Stimulated activated CD4-positive, alpha-beta T cell treated with anti-CD3 and anti-CD28 coated beads, Interleukin-12 subunit alpha, Interleukin-12 subunit beta, amount 100 ng/mL, for 48 hours (primary cell): ENCODE measurements at places on chromosomes 5 and 9.

- no peak for DNase-seq
Measured at GRCh38 chr9:98750364-98751060, 41.8 kb upstream of the GABBR2 start.

DNA sequence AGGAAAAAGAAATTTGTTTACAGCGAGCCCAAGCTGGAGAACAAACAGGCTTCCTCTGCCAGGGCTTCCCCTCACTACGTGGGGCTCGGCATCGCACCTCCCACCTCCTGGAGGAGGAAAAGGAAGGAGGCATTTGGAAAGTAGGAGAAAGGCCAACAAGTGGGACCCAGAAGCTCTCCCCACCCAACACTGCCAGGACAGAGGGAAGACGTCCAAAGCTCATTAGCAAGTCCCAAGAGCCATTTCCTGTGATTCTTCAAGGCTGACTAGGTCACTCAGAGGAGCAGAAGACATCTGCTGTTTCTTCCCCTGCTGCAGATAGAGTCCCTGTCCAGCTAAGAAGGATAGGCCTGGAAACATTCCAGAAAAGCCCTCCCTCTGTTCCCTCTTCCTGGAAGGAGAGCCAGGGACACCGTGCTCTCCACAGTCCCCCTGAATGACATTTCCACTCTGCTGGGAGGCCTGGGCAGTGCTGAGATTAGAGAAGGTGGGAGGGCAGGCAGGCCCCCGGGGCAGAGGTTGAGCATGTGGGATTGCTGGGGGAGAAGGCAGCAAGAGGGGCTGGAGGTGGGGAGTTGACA is 57.0 kb upstream of the NEURL1B start:
- no peak for DNase-seq

DNA sequence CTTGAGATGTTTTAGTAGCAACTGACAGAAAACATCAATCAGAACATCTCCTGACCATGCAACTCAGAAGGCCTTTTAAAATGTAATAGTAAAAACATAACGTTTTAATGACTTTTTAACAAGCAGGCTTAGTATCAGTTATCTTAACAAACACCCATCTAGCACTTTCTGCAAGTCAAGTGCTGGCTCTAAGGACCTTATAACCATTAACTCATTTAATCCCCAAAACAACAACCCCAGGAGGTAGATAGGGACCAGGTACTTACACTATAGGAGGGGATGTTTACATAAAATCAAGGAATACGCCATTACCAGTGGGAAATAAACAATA is 41.8 kb downstream of the ROR2 start:
- no peak for DNase-seq

DNA sequence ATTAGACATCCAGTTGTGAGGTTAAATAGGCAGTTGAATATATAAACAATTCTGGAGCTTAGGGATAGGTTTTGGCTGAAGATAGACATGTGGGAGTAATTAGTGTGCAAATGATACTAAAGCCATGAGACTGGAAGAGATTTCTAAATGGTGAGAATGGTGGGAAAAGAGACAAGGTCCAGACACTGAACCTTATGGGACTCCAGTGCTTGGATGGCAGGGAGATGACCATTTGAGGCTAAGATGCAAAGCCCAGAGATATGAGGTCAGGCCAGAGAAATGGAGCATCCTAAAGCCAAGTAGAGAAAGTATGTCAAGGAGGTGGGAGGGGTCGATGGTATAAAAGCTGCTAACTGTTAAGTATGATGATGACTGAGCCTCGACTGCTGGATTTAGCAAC is 115.6 kb downstream of the SEMA5A start:
- DNase-seq = no peak

- no peak for DNase-seq
Measured at GRCh38 chr5:174166231-174167079, 120.9 kb downstream of the NSG2 start.

GRCh38 chr9:127898433-127899127 is 823 bp downstream of the ST6GALNAC6 start:
- DNase-seq = no peak

GRCh38 chr9:137269231-137269772 is 8.2 kb upstream of the TOR4A start:
- DNase-seq = no peak

- no peak for DNase-seq
Measured at GRCh38 chr5:36870399-36871040, 6.0 kb upstream of the NIPBL start.

DNA sequence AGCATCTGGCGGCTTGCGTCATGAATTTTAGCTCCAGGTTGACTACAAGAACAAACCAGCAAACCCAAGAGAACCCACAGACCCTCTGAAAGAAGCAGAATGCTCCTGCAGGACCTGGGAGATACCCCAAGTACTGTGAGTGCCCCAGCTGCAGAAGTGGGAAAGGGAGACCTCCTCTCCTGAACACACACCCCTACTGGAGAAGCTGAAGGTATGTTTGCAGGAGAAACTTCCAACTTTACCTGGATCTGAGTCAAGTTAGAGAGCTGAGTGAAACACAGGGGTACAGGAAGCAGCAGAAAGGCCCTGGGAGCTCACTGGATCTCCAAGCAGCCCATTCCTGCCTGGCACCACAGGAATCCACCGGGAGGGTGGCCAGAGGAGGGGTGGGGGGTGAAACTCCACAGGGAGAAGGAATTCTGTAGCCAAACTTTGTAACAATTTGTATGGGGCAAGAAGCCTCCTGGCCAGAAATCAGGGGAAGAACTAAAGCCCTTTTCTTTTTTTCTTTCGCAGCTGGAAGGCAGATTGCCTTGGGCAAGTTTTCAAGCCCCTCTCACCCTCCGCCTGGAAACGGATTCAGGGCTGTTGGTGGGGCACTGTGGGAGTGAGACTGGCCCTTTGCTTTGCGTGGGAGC is 576.2 kb downstream of the BNC2 start:
- no peak for DNase-seq

- DNase-seq = no peak
Measured at GRCh38 chr9:69806627-69807026, 14.0 kb upstream of the CFAP95 start.

- no peak for DNase-seq
Measured at GRCh38 chr9:69192214-69192613, 18.1 kb downstream of the TJP2 start.

GRCh38 chr5:157596487-157596886 is 20.9 kb upstream of the ADAM19 start:
- DNase-seq = no peak

- no peak for DNase-seq
Measured at GRCh38 chr5:123790226-123790625, 278.2 kb downstream of the CSNK1G3 start.

DNA sequence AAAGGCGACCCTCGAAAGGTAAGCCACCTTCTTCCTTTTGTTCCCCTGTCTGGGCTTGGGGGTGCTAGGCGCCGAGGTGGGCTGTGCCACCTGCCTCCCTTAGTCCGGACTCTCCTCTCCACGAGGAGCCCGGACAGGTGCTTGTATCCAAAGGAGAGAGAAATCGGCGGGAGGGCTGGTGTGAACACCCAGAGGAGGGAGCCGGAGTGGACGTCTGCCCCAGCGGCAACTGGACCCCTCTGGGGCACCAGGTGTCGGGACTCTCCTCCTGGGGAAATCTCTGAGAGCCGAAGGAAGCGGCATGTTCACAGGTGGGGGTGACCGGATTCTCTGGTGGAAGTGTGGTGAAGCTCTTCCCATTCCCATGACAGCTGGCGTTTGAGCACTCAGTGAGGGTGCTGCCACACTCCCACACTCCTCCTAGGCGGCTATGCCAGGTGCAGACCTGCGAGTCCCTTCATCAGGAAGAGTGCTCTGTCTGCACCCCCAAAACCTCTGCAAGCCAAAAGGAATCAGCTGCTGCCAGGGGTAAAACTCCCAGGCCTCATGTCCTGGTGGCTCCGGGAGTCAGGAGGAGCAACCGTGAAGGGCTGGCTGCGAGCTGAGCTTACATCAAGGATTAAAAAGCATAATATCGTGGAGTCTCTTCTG is 921 bp downstream of the KCNIP1 start:
- DNase-seq = no peak

DNA sequence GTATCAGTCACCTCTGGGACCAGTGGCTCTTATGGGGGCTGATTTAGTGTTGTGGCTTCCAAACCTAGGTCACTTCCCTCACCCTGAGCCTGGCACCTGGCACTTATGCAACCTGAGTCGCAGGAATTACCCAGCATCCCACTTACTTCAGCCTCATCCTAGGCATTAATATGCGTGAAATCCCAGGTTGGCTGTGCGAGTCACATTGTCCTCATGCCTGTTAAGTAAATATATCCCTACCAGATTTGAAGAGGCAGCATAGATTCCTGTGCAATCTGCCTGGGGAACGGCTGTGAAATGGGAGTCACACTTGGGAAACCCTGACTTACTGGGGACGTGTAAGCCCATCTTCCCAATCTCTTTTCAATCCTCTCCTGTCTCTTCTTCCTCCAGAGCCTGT is 42.7 kb upstream of the AKNA start:
- no peak for DNase-seq

GRCh38 chr5:2677689-2678088 is 73.8 kb downstream of the IRX2 start:
- no peak for DNase-seq

- no peak for DNase-seq
Measured at GRCh38 chr5:110544603-110545002, 181.9 kb downstream of the TMEM232 start.

- DNase-seq = no peak
Measured at GRCh38 chr5:154630410-154630809, 124.8 kb upstream of the LARP1 start.

GRCh38 chr5:130350131-130350530 is 445.9 kb downstream of the CHSY3 start:
- no peak for DNase-seq

- DNase-seq = no peak
Measured at GRCh38 chr9:131534721-131535237, 3.7 kb upstream of the UCK1 start.

GRCh38 chr5:40376566-40376965 is 303.1 kb upstream of the PTGER4 start:
- DNase-seq = no peak

DNA sequence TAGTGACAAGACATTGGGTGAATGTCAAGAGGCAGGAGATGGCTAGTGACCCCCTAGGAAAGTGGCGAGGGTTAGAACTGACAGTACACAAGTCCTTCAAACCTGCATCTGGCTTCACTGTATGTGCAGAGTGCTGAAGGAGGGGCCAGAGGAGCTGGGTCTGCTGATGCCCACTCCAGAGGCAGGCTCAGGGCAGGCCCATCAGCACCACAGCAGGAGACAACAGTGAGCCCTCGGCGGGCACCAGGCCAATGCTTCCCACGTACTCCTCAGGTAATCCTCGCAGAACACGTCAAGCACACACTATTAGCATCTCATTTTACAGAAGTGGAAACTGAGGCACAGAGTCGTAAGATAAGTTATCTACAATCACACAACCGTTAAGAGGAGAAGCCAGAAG is 76.1 kb upstream of the SH3PXD2B start:
- DNase-seq = no peak

DNA sequence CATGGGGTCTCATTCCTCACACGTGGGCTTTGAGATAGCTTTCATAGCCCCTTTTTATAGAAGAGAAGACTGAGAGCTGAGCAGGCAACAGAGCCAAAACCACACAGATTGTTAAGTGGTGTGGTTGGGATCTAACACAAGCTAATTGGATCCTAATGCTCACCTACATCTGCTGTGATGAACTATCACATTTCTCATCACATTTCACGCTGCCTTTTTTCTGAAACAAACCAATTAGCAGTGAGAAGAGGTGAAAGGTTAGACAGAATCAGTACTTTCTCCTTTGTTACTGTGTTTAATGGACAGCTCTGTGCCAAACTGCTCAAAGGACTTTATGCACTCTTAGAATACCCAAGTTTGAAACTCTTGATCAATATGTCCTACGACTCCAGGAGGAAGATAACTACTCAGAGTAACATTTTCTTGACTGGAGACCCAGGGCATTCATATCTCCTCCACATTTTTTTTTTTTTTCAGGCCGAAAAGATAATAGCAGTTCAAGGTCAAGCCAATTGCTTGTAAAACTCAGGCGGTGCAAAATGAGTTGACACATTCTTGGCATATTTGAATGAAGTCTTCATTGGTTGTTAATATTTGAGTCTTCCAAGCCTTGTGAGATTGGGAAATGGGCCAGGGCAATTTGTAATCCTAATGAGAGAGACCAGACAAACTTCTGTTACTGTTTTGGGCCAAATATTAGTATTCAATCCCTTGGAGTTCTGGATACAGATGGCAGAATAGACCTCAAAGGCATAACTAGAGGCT is 138.4 kb downstream of the KCTD16 start:
- no peak for DNase-seq

- no peak for DNase-seq
Measured at GRCh38 chr5:39405083-39405843, 19.5 kb downstream of the DAB2 start.

DNA sequence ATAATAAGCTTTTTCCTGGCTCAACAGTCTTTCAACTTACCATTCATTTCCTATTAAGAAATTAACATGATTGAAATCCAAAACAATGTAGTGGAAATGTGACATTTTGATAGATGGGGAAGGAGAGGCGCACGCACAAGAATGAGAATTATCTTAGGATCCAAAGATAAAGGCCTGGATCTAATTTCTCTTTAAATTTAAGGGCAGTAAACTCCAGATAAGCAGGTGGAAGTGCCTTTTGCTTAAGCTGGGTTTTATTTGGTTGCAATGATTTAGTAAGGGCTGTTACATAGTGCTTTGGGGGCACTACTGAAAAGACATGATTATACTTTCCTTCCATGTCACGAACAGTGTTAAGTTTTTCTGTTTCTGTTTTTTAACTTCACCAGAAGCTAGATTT is 17.3 kb downstream of the EQTN start:
- no peak for DNase-seq

- DNase-seq = no peak
Measured at GRCh38 chr5:87099291-87099839, 168.3 kb upstream of the RASA1 start.

- DNase-seq = no peak
Measured at GRCh38 chr9:80775530-80775929, 913.8 kb downstream of the TLE1 start.

DNA sequence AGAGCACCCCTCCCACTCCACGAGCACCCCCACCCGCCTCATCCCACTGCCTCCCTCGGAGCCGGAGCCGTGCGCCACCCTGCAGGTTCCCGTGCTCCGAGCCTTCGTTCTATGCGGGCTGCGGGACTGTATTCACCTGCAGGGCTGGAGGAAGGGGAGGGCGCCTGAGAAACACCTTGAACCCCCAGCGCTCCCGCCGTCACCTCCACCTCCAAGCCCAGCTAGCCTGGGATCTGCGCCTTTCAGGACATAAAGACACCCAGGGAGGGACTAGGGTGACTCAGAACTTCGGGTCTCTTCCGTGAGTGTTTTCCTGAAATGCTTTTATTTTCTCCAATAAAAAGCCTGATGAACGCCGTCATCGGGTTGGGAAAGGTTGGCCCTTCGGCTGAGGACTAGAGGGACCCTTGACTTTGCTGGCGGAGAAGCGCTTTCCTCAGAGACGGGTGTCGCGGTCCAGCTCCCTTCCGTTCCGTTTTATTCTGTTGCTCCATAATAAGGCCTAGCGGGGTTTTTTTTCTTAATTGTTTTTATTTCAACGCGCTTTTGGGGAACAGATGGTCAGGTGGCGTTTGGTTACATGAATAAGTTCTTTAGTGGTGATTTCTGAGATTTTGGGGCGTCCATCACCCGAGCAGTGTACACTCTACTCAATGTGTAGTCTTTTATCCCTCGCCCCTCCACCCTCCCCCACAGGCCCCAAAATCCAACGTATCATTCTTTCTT is 4.6 kb downstream of the TLX3 start:
- DNase-seq = no peak

- DNase-seq = no peak
Measured at GRCh38 chr5:31641575-31641974, 2.6 kb downstream of the PDZD2 start.
